ENCODE measurements at places on chromosomes 5 and 9.
A peak's percentile ranks its signal among the peaks of the same experiment; 100 is the strongest.

DNA sequence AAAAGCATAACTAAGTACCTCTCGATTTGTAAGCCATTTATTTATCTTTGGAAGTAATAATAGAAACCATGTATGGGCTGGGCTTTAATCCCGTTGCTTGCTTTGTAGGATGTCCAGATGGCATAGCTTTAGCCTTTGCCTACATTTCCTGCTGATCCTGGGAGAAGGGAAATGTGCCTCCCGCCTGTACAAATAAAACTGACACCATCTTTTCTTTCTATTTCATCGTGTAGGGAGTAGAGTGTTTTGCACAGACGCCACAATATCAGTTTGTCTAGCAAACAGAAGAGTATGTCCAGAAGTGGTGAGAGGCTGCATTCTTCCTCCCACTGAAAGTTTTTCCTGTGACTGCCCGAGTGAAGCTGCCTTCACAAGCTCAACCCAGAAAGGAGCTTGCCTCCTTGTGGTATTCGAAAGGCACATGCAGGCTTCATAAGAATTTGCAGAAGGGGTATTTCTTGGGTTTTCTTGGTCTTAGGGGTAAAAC is 24.7 kb upstream of the TJP2 start:
- DNase-seq: peak; percentile 14

- DNase-seq: no peak
Measured at GRCh38 chr9:86943201-86944113, 3.8 kb downstream of the GAS1 start.

DNA sequence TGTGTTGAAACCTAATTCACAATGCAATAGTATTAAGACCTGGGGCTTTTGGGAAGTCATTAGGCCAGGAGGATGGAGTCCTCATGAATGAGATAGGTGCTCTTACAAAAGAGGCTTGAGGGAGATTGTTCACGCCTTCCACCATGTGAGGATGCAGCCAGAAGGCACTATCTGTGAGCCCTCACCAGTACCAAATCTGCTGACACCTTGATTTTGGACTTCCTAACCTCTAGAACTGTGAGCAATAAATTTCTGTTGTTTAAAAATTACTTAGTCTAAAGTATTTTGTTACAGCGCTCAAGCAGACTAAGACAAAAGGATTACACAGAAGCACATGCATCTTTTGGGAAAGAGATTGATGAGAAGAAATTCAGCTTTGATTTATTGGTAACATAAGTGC is 232.9 kb upstream of the NR4A3 start:
- DNase-seq: no peak

GRCh38 chr5:149130121-149130914 is 11.0 kb upstream of the ABLIM3 start:
- peak; percentile 6 for DNase-seq

GRCh38 chr5:20286512-20286911 is 298.5 kb upstream of the CDH18 start:
- no peak for DNase-seq

DNA sequence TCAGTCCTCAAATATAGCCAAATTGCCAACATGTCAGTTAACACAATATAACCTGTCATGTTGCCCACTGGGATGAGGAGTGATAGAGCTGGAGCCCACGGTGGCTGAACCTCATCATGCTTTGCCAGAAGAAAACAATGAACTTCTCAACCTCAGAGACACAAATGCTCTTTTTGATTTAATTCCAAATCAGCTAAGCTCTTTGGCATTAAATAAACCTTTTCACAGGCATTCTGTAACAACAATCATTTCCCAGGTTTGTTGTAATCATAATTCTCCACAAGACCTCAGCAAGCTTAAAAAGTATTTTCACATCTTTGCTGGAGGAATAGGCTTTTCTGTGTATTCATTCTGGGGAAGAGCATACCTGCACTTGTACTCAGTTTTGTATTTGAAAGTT is 830.9 kb downstream of the MAT2B start:
- no peak for DNase-seq

GRCh38 chr5:93621327-93621798 is 38.3 kb downstream of the NR2F1 start:
- DNase-seq: peak; percentile 95

DNA sequence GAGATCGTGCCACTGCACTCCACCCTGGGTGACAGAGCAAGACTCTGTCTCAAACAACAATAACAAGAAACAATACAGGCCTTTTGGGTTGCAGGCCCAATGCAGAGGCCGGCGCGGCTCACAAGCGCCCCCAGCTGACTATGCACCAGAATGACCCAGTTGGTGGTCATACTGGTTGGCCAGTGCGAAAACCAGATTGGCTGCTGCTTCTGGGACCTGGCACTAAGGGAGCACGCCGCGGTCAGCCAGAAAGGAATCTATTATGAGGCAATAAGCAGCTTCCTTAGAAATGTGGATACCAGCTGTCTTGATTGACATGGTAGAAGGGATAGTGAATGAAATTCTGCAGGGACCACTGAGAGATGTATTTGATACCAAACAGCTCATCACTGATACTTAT is 35.0 kb downstream of the RANBP17 start:
- no peak for DNase-seq

- no peak for DNase-seq
Measured at GRCh38 chr9:77772646-77773045, 124.5 kb upstream of the GNA14 start.

GRCh38 chr9:73577848-73578247 is 426.2 kb downstream of the ANXA1 start:
- DNase-seq: peak; percentile 10

GRCh38 chr5:137688210-137688840 is 47.6 kb downstream of the KLHL3 start:
- DNase-seq: no peak

DNA sequence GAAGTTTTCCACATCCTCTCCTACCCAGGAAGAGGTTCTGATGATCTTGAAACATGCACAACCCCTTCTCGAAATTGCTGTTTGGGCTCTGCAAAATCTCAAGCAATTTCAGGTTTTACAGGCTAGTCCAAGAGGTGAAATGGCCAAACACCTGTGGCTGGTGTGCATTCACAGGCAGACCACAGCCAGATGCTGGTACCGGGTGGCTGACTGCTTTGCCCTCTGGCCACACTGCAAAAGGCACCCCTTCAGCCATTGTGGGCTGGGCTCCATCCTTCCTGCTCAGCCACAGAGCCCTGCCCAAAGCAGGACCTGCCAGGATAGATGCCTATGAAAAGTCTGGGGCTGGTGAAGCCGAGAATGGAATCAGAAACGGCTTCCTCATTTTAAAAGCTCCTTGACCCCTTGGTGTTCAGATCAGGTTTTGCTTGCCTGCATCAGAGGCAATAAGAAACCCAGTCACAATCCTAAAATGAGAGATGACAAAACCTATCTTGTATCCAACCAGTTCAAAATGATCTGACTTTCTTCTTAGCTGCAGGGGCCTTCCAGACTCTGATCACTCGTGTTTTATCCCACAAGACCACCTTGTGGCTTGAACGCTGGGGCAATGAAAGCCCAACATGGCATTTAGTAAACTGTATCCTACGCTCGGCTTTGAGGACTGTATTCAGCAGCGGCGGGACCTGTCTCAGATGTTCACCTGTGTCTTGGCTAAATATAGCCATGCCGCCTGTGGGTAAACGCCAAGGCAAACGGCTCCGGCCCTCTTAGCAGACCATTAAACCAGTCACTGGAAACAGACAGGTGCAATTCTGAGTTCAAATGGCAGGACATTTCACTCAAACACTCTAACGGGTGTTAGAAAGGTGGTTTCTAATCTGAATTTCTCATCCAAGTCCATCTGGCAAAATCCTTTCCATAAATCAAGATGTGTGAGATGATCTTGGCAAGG is 49.6 kb downstream of the EPB41L4B start:
- DNase-seq: peak; percentile 100

DNA sequence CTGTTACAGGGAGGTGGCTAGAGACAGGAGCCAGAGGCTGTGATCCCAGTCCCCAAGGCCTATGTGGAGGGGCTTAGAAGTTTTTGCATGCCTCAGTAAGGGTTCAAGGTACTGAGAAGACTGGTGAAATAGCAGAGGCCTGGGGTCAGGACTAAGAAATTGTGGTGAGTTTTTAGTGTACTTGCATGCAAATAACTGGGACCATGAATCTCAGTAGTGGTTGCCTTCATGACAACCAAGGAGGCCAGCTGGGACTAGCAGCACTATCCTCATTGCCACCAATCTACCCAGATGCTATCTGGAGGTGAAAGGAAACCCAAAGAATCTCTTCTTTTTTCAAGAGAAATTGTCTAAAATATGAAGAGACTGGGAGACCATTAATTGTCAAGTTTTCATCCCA is 395.1 kb downstream of the CETN3 start:
- no peak for DNase-seq

DNA sequence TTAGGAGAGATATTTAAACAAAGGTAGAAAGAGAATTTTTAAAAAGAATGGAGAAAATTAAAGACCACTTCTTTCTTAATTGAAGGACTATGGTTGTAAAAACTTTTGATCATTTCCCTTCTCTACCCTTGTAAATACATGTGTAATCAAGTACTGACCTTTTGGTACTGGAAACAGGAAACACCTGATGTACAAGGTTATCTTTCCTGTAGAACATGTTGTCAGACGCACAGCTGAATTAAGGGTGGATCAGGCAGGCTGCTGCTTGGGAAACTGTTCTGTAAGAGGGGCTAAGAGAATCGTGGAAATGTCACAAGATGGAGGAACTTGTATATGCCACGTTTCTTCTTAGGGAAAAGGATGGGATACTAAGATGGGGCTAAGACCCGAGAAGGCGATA is 341.6 kb downstream of the ZNF608 start:
- no peak for DNase-seq

DNA sequence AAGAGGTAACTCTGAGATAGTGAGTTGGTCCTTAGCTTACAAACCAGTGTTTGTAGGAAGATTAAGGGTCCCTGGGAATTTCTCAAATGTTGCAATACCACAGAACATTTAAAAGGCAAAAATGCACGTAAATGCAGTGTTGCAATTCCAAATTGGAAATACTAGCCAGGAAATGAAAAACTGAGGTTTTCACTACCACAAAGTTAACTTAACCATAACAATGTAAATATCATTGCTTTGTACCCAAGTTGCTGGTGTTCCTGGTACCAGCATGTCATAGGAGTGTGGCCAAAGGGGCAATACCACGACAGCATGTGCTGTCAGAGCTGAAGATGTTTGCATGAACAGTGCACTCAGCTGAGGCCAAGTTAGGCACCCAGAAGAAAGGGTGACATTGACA is 382.9 kb downstream of the GLIS3 start:
- no peak for DNase-seq

- DNase-seq: peak; percentile 55
Measured at GRCh38 chr5:178288401-178289368, 56.1 kb upstream of the PHYKPL start.

GRCh38 chr9:125644819-125645507 is 62.0 kb downstream of the MAPKAP1 start:
- DNase-seq: no peak

GRCh38 chr5:32753765-32754164 is 42.6 kb downstream of the NPR3 start:
- DNase-seq: no peak

GRCh38 chr5:6525910-6526309 is 77.3 kb downstream of the UBE2QL1 start:
- peak; percentile 80 for DNase-seq

DNA sequence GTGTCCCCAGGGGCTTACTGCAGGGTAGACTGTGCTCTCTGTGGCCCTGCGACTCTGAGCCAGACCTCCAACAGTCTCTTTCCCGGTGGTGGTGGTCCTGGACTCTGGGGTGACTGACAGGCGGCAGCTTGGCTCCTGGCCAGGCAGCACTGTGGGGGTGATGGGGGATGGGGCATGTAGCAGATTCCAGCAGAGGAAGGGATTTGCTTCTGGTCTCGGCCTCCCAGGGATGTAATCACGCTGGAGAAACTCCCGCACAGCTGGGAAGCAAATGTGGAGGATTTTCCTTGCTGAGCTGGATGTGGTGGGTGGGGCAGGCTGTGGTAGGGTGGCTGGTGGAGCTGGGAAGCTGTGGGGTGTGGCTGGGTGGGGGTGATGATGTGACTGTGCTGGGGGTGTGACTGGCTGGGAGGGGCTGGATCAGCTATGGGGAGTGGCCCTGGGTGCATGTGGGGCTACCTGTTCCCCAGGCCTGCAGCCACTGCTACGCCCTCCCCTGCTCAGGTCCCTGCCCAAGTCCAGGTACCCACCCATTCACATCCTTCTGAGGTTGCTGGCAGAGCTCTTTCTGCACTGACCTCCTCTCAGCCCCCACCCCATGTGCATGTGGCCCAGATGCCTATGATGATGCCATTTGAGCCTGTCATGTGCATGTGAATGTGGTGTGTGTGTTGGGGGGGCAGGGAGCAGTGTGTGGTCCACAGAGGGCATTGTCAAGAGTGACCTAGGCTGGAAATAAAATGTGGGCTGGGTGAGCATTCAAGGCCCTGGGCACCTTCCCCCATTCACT is 3.8 kb downstream of the NDST1 start:
- DNase-seq: peak; percentile 41

DNA sequence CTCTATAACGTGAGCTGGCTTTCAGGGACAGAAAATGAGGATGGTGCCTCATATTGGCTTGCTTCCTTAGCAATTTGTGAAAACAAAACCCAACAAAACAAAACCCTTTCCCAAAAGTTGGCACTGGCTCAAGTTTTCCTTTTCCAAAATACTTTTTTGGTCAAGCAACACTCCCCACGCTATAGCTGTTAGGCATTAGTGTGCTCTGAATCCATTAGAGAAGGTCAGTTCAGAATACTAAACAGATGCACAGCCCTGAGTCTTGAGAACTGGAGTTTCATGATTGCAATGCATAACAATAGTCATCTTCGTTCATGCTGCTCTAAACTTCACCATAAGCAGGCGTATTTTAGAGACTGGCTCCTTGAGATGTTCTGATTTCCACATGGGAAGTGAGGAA is 172.0 kb upstream of the KLF9 start:
- DNase-seq: no peak

GRCh38 chr5:178420354-178420781 is 169.8 kb downstream of the COL23A1 start:
- no peak for DNase-seq

DNA sequence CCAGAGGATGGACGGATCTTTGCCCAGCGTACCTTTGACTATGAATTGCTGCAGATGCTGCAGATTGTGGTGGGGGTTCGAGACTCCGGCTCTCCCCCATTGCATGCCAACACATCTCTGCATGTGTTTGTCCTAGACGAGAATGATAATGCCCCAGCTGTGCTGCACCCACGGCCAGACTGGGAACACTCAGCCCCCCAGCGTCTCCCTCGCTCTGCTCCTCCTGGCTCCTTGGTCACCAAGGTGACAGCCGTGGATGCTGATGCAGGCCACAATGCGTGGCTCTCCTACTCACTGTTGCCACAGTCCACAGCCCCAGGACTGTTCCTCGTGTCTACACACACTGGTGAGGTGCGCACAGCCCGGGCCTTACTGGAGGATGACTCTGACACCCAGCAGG is 1.9 kb downstream of the PCDHGC5 start:
- DNase-seq: no peak

DNA sequence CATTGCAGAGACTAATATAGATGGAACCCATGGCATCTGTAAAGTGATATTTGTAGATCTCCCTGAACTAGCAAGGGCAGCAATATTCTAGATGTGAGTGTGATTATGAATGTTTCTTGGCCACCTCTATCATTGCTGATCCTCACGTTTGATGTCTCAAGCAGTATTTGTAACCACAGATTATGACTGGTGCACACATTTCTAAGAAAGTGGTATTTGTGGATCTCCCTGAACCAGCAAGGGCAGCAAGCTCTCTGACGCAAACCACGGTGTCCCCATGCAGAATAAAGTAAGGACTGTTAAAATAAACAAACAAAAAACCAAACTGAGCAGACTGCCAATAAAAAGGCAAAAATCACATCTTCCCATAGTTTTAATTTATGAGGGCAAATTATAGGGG is 301.3 kb downstream of the CSNK1G3 start:
- DNase-seq: no peak

Data from NCI-H524 (cell line).